ENCODE measurements at places on chromosomes 12 and 14. TPM values are rescaled to one million over a fixed set of nuclear protein-coding genes. Genes with fewer than 3 reads are reported as not detected.

Gene DPPA3
- total RNA-seq: not detected

Gene DYNLL1
- 331 TPM for total RNA-seq

Gene IAPP
- total RNA-seq: not detected

Gene BEGAIN
- 2.2 TPM for total RNA-seq

Gene TPH2
- not detected for total RNA-seq

Gene M6PR
- total RNA-seq: 215 TPM

Gene DAAM1
- total RNA-seq: 14.6 TPM

Gene AMN
- 0.32 TPM for total RNA-seq

Gene KRT82
- total RNA-seq: not detected

Gene PPFIA2
- not detected for total RNA-seq

Gene SIX1
- total RNA-seq: 0.25 TPM

Gene SELPLG
- total RNA-seq: 221 TPM

Gene GYS2
- 0.23 TPM for total RNA-seq

Gene SBNO1
- total RNA-seq: 41.9 TPM

Gene ACOT6
- not detected for total RNA-seq

Gene TOX4
- total RNA-seq: 73.3 TPM

Gene SERPINA10
- total RNA-seq: not detected

Gene CLEC4E
- not detected for total RNA-seq

Gene PTGDR
- total RNA-seq: 0.66 TPM

Gene RHOJ
- not detected for total RNA-seq

Gene TMEM30B
- total RNA-seq: 0.25 TPM

Gene ALDH1L2
- total RNA-seq: 0.52 TPM

Gene PLEKHD1
- 0.16 TPM for total RNA-seq

Gene MEG3
- total RNA-seq: not detected

Gene GRIN2B
- not detected for total RNA-seq

Gene SLC25A21
- total RNA-seq: not detected

Gene BAZ2A
- 101 TPM for total RNA-seq

Gene DLGAP5
- total RNA-seq: 68.1 TPM

Gene CHFR
- total RNA-seq: 79.7 TPM

Gene ITPK1
- total RNA-seq: 84.1 TPM

Gene TRPV4
- total RNA-seq: not detected

Gene FGF23
- not detected for total RNA-seq

Gene IFNG-AS1
- total RNA-seq: not detected

Gene PZP
- total RNA-seq: not detected

Gene DDHD1
- 69.8 TPM for total RNA-seq

Gene SCYL2
- total RNA-seq: 37.7 TPM

Gene PRICKLE1
- 0.61 TPM for total RNA-seq

Gene SMIM41
- total RNA-seq: not detected

Gene ZFHX2
- 0.98 TPM for total RNA-seq

Gene KLRC4
- total RNA-seq: not detected

Gene MTHFD1
- total RNA-seq: 245 TPM
